SK-N-SH (cell line): ENCODE measurements at places on chromosomes 4 and X. TPM values are rescaled to one million over a fixed set of nuclear protein-coding genes. Genes with fewer than 3 reads are reported as not detected.

PAGE5 gene
- polyA plus RNA-seq: 5.1 and 7.1 TPM in 2 replicates

CTAG2 gene
- polyA plus RNA-seq: 3.7 and 6.8 TPM in 2 replicates

MAPK10 gene
- polyA plus RNA-seq: 8.1 and 13.0 TPM in 2 replicates

GAB1 gene
- 3.7 and 4.4 TPM in 2 replicates for polyA plus RNA-seq

TACC3 gene
- 29.2 and 49.5 TPM in 2 replicates for polyA plus RNA-seq

- DNase-seq: peak; percentile 83
Measured at GRCh38 chrX:18983666-18984380, at the start of gene PHKA2. TSS of gene PHKA2 (minus strand) at chrX:18984114. CDS start at chrX:18983932, 182 bp downstream.

GRCh38 chr4:187415231-187415630, 580.3 kb upstream of the ZFP42 start:
- no peak for DNase-seq

- DNase-seq: no peak
Measured at GRCh38 chr4:105624530-105624929, 72.1 kb downstream of the ARHGEF38 start.

- no peak for DNase-seq
Measured at GRCh38 chrX:47327902-47328301, 42.5 kb upstream of the ZNF157 start.

- no peak for DNase-seq
Measured at GRCh38 chr4:114870987-114871386, 242.4 kb downstream of the NDST4 start.

DNA sequence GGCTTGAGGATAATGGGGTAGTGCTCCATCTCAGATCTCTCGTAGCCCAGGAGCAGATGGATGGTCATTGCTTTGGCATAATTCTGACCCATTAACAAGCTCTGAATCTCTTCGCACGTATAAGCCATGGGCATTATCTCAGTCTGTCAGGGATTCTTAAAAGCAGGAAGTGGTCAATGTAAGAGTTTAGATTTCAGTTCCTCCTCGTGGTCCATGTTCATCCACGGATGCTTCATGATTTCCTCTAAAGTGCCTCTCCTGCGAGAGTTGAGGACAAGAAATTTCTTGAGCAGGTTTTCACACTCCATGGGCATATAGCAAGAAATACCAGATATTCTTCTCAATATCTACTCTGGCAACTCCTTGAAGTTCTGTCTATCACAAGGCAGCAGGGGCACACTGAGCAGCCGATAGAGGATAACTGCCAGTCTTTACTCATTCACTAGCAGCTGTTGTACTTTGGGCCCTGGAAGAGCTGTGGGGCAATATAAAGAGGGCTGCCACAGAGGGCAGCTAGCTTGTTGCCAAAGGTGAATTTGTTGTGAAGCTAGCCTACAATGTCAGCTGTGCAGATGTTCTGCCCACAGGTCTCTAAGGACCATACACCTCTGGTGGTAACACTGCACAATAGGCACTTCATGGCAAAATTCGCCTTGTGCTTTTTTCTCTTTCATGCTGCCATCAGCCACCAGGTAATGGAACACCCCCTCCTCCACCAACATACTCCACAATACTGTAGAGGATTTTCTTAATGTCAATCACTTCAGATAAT, 52.0 kb upstream of the WDR17 start:
- no peak for DNase-seq

GRCh38 chrX:102833136-102833535, 103.9 kb upstream of the RAB40AL start:
- no peak for DNase-seq

- DNase-seq: no peak
Measured at GRCh38 chr4:6424425-6424824, 48.0 kb downstream of the PPP2R2C start.

DNA sequence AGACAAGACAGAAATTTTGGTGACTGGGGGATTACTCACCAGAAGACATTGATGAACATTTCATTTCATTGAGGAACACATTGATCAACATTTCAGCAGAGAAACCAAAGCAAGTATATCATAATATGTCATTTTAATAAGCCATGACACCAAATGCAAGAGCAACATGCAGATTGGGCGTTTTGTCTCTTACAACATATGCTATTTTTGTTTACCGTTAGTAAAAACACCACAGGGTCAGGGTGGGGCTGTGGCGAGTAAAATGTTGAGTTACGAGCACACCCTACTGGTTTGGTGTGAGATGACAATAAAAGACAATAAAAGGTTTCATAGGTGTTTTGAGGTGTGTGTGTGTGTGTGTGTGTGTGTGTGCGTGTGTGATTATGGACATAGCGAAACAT, 294.5 kb downstream of the PDGFC start:
- DNase-seq: peak; percentile 22
